ENCODE measurements at places on chromosomes 6 and 20.

DNA sequence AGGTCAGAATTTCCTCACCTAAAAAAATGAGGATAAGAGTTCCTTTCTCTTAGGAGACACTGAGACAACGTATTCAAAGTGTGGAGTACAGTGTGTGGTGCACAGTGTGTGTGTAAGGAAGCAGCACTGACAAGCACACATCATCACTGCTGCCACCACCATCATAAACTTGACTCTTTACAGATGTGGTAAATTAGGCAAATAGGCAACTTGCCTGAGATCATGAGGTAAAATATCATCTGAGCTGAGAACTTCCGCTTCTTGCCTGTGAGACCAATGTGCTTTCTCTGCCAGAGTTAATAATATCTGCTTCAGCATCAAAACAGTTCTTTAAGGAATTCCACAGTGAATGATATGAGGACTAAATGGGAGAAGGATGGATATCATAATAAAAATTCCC lies 52.7 kb downstream of the LYRM4 start:
- no peak for DNase-seq

DNA sequence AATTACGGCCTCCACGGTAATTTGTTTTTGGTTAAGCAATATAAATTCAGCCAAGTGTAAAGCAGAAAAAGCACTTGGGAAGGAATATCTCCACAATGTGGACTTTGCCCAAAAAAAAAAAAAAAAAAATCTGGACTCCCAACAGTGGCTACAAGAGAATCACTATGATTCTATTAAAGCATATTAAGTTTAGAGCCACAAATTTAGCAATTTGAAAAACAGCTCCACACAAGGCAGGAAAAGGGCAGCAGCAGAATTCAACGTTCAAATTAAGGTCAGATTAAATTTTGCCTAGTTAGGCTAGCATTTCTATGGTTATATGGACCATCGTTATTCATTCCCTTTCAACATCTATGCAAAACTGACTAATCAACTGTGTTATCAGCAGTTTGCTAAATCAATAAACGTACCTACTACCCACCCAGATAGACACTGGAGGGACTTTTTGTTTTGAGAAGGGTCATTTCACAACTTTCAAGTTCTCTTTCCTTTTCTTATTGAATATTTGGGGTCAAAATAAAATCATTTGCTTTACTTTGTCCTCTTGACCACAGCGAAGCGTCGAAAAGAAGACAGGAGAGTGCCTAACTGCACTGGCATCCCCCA lies 1.0 kb downstream of the MCM9 start:
- no peak for DNase-seq

DNA sequence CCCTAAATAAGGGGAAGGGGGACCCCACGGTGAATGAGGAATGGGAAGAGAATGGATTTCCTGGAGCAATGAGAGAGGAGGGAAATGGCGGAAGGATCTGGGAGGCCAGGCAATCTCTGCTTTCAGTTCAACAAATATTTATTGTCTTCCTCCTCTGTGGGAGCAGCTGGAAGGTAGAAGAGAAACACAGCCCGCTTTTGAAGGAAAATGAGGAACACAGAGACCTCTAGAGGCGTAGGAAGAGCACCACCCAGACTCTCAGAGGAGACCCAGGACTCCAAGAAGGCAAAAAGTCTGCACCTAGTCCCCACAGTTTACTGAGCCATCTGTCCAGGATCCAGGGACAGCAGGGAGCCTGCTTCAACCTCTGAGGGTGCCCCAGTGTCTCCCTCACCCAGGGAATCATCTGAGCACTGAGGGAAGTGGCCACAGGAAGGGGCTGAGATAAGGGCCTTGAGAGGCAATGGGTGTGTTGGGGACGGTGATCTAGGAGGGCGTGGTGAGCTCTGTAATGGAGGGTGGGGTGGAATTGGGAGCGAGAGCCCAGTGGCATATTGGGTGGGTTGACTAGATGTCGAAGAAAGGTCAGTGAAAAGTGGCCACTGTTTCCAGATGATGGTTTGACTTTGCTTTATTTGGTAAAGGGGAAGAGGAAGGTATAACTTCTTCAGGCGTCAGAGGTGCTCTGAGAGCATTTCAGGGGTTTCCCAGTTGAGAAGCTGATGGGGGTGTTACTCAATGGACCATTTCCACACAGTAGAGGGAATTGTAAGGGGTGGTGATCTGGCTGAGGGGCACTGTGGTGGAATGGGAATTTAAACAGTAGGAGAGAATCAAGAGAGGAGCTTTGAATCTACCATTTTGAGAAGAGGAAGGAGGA lies 610 bp downstream of the PSORS1C1 start:
- no peak for DNase-seq

- DNase-seq, result peak; percentile 23
Measured at GRCh38 chr20:2101057-2101864, at the start of gene STK35. TSS of gene STK35 (plus strand) at chr20:2101827. CDS start at chr20:2101882, 55 bp downstream.

- no peak for DNase-seq
Measured at GRCh38 chr6:20631549-20631924, 97.3 kb downstream of the CDKAL1 start.

GRCh38 chr20:46746956-46747526 lies 37.6 kb downstream of the SLC2A10 start:
- no peak for DNase-seq

- no peak for DNase-seq
Measured at GRCh38 chr6:54493138-54493537, 184.9 kb downstream of the TINAG start.

DNA sequence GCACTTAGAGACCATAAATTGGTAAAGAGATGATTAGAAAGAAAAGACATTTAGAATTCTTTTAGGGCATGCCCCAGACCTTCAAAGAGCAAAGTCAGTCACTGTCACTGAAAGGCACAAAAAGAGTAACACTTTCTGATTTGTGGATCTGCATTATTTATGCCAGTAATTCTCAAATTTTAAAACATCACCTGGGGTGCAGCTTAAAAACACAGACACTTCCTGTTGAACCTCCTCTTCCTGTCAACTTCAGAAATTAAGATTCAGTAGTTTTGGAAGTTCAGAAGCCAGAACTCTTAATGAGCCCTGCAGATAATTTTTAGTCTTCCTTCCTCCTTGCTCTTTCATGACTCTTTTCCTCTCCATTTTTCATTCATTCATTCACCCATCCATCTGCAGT lies 137.5 kb downstream of the NRN1 start:
- no peak for DNase-seq

GRCh38 chr20:25222461-25223178 lies 25.3 kb upstream of the PYGB start:
- no peak for DNase-seq

GRCh38 chr6:80319196-80319595 lies 212.7 kb downstream of the BCKDHB start:
- DNase-seq, result no peak

- DNase-seq, result peak; percentile 78
Measured at GRCh38 chr6:129498950-129499842, 210.8 kb downstream of the ARHGAP18 start.

GRCh38 chr6:45595010-45595851 lies 217.5 kb upstream of the SUPT3H start:
- DNase-seq, result no peak

GRCh38 chr6:137497721-137498463 lies 3.7 kb upstream of the OLIG3 start:
- DNase-seq, result no peak

DNA sequence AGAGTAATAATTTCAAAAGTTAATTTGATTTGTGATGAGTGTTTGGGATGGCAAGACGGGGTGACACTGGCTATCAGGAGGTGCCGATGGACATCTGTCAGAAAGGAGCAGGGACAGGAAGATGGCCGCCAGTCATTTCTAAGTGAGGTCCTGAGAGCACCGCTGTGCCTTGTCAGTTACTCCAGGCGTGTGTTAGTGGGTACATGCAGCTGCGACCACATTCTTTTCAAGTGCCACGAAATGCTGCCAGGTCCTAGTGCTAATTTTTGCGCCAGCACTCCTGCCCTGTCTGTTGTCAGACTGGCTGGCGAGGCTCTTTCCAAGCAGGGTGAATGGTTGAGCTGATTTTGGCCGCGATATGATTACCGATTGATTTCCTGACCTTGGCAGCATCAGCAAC lies 64.6 kb upstream of the INSM1 start:
- DNase-seq, result no peak

- DNase-seq, result no peak
Measured at GRCh38 chr20:41320441-41320840, 2.9 kb upstream of the ZHX3 start.

GRCh38 chr6:145289573-145289972 lies 445.7 kb downstream of the EPM2A start:
- DNase-seq, result no peak

- peak; percentile 38 for DNase-seq
Measured at GRCh38 chr6:28977341-28978132, 27.6 kb downstream of the ZNF311 start.

DNA sequence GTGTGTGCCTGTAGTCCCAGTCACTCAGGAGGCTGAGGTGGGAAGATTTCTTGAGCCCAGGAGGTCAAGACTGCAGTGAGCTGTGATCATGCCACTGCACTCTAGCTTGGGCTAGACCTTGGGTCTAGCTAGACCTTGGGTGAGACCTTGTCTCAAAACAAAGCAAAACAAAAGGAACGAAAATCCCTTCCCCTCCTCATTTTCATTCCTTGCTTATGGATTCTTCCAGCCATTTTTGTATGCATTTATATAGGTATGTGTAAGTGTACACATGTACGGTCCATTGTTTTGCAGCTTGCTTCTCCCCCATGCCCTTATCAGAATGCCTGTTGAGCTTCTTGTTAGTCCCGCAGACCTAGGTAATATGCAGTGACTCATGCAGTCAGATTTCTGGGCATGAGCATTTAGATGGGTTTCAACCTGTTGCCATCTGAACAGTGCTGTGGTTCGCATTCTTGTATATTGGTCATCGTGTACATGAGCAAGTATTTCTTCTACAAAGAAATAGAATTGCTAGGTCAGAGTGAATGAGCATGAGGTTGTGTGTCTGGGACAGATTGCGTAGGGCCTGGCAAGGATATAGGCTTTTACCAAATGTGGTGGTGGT lies 73.2 kb downstream of the ATRN start:
- no peak for DNase-seq

DNA sequence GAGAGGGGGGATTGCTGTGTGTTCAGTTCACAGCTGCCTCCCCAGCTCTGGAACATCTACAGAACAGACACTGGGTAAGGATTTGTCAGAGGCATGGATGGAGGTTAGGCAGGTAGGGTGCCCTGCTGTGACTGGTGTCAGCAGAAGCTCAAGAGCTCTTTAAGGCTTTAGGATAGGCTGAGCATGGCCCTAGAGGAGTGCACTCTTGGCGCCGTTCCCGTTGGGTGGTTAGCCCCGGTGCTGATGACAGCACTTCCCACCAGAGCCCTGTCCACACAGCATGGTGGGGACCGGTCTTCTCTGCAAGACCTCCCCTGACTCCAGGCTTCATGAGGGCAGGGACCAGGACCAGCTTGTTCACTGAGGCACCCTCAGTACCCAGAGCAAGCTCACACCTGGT lies 262.0 kb downstream of the BMP7 start:
- DNase-seq, result no peak

DNA sequence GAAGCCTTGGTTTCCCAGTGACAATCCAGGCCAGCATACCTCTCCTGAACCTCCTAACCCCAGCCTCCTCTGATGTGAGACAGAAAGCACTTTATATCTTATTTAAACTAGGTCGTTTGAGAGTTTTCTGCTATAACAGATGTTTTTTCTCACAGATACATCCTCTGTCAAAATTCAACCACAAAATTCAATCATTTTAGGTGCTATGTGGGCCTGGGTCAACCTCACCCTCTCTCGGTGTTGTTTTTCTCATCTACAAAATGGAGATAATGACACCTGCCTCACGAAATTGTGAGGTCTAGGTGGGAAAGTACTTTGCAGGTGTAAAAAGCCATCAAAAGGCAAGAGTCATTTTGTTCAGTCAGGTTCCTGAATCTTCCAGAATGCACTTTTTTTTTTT lies 46.2 kb upstream of the NFATC2 start:
- no peak for DNase-seq

- no peak for DNase-seq
Measured at GRCh38 chr6:37524025-37524969, 24.6 kb upstream of the CCDC167 start.

- no peak for DNase-seq
Measured at GRCh38 chr6:33725222-33725621, 13.7 kb upstream of the UQCC2 start.

- no peak for DNase-seq
Measured at GRCh38 chr20:504632-505075, 38.9 kb downstream of the CSNK2A1 start.

DNA sequence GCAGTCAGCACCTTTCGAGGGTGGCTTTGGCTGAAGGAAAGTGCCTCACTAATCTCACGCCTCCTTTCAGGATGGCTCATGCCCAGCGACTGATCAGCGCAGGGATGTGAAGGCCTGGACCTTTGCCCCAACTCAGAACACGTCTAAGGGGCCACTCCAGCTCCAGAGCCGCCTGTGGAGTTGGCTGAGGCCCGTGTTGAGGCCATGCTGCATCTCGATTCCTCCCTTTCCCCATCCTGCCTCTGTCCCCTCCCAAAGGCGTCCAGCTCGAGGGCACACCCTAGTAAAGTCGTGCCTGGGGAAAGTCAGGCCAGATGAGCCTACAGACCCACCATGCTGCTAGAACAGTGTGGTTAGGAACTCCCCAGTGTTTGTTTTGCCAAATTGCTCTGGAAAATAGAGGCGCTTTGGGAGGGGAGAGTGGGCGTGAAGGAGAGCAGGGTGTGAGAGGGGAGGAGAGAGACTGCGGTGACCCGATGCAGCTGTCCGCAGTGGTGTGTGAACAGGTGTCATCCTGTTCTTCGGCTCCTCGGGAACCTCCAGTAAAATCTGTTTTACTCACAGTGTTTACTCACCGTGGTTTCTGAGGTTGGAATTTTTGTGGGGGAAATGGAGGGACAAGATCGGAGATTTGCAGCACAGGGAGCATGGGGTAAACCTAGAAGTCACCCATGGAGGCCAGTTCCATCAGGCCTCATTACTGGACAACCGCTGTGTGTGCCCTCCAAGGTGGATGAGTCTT lies 85.0 kb upstream of the PMEPA1 start:
- DNase-seq, result no peak

- DNase-seq, result no peak
Measured at GRCh38 chr6:12232339-12232738, 57.8 kb upstream of the EDN1 start.

DNA sequence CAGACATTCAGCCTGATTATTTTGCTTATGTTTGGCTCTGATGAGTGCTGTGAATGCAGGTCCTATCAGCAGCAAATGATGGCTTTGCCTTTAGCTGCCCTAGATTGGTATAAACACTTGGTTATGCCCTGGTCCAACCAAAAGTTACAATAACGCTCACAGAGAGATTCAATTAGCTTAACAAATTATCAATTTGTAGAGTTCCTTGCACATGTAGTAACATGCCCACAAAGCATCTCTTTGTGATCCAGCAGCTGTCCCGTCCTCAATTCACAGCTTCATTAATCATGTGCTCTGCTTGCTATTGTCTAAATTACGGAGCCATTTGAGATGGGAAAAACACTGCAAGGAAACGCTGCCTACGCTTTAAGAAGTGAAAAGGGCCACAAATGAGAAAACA lies 457.9 kb downstream of the HDGFL1 start:
- no peak for DNase-seq
